Pulmonary artery endothelial cell (primary cell): ENCODE measurements at places on chromosomes 7 and 10.

DNA sequence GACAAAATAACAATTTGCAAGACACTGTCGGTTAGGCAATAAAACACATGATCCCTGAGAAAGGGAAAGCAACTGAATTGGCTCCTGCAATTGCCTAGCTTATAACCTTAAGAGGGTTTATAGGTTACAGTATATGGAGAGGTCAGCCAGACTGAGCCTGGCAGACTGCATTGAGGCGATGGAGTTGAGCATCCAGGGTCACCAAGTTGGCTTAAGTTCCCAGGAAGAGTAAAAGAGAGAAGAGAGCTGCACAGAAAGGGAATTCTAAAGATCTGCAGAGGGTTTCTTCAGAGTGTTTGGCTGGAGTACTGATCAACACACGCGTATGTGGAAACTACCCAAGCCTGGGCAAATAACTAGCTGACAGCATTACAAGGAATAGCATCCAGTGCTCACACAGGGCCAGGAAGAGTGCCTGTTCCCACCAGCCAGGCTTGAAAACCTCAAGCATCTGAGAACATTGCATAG lies 11.2 kb downstream of the ANKMY2 start:
- DNase-seq = no peak

DNA sequence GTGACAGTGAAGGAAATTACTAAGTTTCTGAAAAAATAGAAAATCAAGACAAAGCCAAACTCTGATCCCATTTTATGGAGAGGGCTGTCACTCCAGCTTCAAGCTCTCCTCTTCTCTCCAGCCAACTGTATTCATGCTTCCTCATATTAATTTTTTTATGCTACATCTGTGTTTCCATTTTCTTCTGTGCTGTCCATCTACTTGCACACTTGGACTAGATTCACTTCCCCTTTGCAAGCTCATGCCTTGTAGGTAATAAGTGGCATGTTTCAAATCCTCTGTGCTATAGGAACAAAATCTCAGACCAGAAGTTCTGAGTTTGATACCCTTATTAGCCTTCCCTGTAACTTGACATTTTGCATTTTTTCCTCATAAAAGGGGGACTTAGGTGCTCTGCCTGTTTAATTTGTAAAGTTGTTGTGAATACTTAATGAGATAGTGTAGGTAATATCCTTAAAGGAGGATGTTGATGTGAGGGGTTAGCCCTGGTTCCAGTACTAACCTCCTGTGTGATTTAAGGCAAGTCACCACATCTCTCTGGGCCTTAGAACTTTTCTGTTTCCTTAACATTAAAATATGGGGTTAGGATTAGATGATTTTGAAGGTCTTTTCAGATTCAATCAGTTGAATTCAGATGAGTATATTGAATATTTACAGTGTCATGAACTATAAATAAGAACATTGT lies 358.8 kb downstream of the BBS9 start:
- DNase-seq = no peak

- no peak for DNase-seq
Measured at GRCh38 chr10:132387764-132388210, 9.2 kb upstream of the PWWP2B start.

DNA sequence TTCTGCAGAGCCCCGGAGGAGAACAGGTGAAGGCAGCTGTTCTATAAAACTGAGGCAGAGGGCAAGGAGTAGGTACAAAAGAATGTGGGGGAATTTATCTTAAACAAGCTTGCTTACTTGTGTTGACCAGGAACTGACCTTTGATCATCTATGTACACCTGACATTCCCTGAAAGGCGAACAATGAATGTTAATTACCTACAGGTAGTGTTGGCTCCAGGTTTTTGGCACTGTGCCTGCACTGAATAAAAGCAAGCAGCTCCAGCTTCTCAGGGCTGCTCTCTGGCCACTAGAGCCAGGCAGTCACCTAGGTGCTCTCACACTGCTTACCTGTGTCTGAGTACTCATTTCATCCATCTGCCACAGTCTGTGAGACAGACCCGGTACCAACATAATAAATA lies 87.0 kb downstream of the RAPGEF5 start:
- DNase-seq = no peak

- DNase-seq = peak; percentile 19
Measured at GRCh38 chr7:134515569-134516468, 11.5 kb upstream of the AKR1B10 start.

- no peak for DNase-seq
Measured at GRCh38 chr10:124725171-124725631, 19.0 kb downstream of the FAM53B start.

- DNase-seq = peak; percentile 11
Measured at GRCh38 chr7:11706666-11707605, 125.1 kb downstream of the THSD7A start.

GRCh38 chr10:126387931-126388911 lies at the start of gene ADAM12:
TSS of gene ADAM12 (minus strand) at chr10:126388477. CDS start at chr10:126388145, 332 bp downstream.
- DNase-seq = no peak

DNA sequence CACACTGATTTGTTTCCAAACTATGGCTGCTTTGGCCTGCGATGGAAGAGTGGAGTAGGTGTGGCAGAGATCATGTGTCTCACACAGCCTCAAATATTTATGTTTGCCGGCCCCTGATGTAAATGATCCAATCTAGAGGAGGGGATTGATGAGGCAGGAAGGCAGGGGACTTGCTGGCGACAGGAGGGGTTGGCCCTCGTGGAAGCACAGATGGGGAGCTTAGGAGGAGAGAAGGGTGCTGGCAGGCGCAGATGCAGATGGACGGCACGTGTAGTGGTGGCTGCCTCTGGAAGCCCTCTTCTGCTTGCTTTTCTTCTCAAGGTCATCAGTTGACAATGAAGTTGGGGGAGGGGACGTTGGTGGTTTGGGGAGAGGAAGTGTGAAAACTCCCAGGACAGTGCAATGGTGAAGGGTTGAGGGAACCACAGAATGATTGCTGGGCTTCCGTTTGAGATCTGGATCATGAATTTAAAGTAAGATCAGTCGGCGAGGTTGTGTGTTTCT lies 15.4 kb downstream of the COL13A1 start:
- DNase-seq = no peak

DNA sequence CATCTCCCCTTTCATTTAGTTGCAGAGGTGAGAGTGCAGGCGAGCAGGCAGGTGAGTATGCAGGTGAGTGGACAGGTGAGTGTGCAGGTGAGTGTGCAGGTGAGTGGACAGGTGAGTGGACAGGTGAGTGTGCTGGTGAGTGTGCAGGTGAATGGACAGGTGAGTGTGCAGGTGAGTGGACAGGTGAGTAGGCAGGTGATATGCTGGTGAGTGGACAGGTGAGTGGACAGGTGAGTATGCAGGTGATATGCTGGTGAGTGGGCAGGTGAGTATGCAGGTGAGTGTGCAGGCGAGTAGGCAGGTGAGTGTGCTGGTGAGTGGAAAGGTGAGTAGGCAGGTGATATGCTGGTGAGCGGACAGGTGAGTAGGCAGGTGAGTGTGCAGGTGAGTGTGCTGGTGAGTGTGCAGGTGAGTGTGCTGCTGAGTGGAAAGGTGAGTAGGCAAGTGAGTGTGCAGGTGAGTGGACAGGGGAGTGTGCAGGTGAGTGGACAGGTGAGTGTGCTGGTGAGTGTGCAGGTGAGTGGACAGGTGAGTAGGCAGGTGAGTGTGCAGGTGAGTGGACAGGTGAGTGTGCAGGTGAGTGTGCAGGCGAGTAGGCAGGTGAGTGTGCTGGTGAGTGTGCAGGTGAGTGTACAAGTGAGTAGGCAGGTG lies 165.6 kb downstream of the ADARB2 start:
- no peak for DNase-seq

DNA sequence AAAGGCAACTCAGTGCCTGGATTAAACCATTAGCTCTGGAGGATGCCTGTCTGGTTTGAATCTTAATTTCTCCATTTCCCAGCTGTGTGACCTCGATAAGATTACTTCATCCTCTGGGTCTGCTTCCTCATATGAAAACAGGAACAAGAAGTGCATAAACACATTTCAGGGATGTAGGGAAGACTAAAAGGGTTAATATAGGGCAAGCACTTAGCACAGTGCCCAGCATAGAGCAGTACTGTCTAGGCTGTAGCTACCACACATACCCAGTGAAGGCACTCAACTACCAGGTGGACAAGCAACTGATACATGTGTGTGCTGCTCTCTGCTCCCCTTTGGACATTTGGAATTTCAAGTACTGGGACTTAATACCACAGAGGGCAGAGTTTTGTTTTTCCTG lies 85.4 kb downstream of the KCNMA1 start:
- no peak for DNase-seq

DNA sequence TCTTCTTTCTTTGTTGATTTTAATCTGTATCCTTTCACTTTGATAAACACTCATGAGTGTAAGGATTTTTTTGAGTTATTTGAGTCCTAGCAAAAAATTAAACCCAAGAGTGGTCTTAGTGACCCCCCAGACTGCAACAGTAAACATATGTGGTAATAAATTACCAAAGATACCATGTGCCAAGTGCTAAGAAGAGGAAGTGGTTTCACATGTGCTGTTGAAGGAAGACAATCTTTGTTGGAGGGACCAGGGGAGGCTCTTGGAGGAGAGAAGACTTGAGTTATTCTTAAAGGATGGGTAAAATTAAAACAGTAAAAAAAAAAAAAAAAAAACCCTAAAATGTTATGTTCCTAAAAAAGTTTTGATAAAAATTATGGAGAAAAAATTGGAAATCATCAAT lies 150.2 kb downstream of the SEC23IP start:
- no peak for DNase-seq

DNA sequence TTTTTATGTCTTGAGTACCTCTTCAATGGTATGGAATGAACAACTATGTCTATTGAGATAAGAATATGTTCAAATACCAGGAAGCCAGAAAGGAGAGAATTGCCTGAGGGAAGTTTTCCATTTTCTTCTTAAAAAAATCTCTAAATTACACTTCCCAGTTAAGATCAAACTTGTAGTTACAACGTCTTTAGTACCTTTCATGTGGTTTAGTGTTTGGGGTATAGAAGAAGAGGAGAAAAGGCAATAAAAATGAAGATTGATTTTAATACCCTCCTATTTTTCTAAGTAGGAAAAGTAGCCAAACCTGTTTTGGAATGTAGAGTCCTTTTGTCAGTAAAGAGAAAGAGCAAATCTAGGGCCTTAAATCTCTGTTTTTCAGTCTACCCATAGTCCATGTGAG lies 470.0 kb upstream of the SEMA3A start:
- no peak for DNase-seq

DNA sequence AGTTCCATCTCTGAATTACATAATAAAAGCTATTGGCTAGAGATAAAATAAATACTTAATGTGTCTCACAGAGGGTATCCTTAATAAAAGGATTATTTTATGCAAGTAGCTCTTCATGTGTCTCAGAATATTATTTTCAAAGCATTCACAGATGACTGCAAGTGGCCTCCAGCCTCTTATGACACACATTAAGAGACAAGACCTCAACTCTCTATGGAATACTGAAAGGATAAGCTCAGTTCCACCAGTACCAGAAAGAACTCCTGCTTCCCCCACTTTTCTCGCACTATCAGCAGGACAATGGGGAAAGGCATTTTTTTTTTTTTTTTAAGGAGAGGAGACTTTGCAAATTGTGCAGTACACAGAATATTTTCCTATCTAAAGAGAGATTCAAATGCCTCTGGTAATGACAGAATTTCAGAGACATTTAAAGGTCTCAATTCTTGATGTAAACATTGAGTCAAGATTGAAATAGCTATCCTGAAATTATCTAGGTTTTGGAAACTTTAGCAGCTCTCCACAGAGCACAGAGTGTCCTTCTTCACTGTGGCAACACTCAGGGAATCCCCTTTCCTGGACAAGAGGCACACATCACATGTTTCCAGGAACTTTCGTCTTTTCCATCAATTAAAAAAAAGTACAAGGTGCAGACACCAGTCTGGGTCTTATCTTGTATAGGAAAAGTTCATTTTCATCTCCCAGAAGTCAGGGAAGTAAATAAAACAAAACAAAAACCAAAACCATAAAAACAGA lies 122.0 kb upstream of the ANK3 start:
- no peak for DNase-seq

DNA sequence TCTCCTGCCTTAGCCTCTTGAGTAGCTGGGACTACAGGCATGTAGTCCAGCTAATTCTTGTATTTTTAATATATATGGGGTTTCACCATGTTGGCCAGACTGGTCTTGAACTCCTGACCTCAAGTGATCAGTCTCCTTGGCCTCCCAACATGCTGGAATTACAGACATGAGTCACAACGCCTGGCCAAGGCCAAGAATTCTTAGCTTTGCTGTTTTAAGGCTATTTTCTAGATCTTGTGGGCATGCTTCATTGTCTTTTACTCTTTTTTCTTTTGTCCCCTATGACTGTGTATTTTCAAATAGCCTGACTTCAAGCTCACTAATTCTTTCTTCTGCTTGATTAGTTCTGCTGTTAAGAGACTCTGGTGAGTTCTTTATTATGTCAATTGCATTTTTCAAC lies 56.4 kb upstream of the TAS2R16 start:
- DNase-seq = no peak

DNA sequence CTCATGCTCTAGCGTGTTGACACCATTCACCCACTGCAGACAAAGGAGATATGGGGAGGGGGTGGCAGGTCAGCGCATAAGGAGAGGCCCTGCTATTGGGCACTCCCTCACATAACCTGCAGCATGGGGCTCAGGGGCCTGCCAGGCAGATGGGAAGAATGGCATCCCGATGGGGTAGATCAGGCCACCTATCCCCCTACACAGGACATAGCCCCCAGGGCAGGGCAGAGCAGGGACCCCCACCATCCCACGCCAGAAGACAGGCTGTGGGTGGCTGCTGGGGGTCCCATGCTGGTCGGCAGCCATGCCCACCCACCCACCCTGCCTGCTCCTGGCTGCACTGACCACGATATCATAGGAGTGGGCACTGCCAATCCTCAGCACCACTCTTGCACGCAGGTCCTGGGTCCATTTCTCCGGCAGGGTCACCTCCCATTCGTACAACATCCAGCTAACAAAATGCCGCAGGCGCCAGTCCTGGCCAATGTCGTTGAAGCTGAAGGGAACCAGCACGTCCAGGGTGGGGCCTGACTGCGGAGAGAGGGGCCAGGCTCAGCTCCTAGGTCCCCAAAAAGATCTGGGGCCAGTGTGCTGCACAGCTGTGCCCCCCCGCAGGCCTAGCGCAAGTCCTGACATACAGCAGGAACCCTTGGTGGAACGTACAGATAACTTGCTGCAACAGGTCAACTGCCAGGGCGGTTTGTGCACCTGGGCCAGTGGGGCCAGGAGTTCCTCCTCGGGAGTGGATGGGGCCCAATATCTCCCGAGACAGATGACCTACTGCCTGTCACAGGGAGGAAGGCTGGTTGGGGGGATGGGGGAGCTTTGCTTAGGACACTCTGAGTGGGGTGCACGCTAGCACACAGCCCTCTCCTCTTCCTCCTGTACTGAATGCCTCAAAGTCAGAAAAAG lies 45.9 kb upstream of the ZNF479 start:
- no peak for DNase-seq

DNA sequence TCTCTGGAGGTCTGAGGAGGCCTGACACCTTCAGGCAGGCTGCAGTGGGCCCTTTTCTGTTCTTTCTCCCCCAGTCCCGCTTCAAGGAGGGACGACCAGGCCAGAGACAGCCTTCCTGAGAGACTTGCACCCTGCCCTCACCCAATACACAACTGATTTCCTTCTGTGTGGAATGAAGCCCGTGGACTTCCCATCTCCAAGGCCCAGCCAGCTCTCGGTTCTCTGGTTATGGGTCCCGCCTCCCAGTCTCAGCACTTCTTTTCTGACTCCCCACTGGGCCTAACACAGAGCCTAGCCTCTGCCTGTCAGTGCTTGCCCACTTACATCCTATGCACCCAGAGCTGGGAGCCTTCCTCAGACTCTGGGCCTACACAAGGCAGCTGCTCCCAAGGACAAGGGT lies 24.1 kb upstream of the ADCYAP1R1 start:
- no peak for DNase-seq

- no peak for DNase-seq
Measured at GRCh38 chr7:46909601-46910051, 672.3 kb downstream of the TNS3 start.
